ENCODE measurements at places on chromosomes 11 and 22.

GRCh38 chr11:72233773-72234513 is 9.4 kb downstream of the INPPL1 start:
- no peak for DNase-seq

GRCh38 chr22:41770715-41771468 is 29.6 kb upstream of the CCDC134 start:
- no peak for DNase-seq

- no peak for DNase-seq
These were observed 728.2 kb upstream of the ANO5 start for GRCh38 chr11:21464601-21465193.

DNA sequence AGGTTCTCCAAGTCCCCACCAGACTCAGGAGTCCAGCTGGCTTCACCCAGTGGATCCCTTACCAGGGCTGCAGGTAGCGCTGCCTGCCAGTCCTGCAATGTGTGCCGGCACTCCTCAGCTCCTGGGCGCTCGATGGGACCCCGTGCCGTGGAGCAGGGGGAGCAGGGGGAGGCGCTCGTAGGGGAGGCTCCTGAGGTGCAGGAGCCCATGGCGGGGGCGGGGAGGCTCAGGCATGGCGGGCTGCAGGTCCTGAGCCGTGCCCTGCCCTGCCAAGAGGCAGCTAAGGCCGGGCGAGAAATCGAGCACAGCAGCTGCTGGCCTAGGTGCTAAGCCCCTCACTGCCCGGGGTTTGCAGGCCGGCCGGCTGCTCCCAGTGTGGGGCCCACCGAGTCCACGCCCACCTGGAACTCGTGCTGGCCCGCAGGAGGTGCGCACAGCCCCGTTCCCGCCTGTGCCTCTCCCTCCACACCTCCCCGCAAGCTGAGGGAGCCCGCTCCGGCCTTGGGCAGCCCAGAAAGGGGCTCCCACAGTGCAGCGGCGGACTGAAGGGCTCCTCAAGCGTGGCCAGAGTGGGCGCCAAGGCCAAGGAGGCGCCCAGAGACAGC is 792.9 kb upstream of the CCDC179 start:
- no peak for DNase-seq

- DNase-seq: no peak
These were observed 62.5 kb upstream of the GAL start for GRCh38 chr11:68621826-68622225.

- DNase-seq: no peak
These were observed 155.7 kb downstream of the CEP164 start for GRCh38 chr11:117483372-117483771.

- DNase-seq: no peak
These were observed 53.9 kb upstream of the RCE1 start for GRCh38 chr11:66789097-66789890.

GRCh38 chr11:131584785-131585592 is 214.6 kb downstream of the NTM start:
- no peak for DNase-seq

DNA sequence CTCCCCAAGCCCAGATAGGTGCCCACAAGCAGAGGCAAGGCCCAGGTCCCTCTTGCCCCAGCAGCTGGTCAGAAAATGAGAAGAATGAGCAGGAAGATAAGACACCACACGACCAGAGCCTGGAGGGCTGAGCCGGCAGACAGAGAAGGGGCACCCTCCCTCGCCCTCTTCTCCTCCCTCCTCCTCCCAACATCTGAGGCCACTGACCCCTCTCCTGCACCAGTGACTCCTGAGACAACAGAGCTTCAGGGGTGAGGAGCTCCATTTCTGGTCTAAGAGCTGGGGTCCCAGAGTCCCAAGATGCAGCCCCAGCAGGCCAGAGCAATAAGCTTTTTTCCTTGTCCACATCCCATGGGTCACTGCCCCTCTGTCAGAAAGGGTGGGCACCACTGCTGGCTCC is 159.2 kb downstream of the TRIM29 start:
- DNase-seq: no peak

GRCh38 chr11:30683176-30683575 is 97.0 kb upstream of the MPPED2 start:
- DNase-seq: no peak

GRCh38 chr11:113447621-113448315 is 27.4 kb downstream of the DRD2 start:
- DNase-seq: no peak

- DNase-seq: no peak
These were observed 179.1 kb upstream of the ISX start for GRCh38 chr22:34886812-34887211.

- no peak for DNase-seq
These were observed 5.5 kb upstream of the PGM2L1 start for GRCh38 chr11:74403607-74404321.

- no peak for DNase-seq
These were observed at the start of gene KLHL22 for GRCh38 chr22:20494978-20495860. Gene KLHL22, minus strand, starts transcription at chr22:20495795. Its CDS starts 6,584 bp downstream, at chr22:20489211.

GRCh38 chr22:21697880-21698279 is 32.1 kb downstream of the PPIL2 start:
- DNase-seq: no peak

DNA sequence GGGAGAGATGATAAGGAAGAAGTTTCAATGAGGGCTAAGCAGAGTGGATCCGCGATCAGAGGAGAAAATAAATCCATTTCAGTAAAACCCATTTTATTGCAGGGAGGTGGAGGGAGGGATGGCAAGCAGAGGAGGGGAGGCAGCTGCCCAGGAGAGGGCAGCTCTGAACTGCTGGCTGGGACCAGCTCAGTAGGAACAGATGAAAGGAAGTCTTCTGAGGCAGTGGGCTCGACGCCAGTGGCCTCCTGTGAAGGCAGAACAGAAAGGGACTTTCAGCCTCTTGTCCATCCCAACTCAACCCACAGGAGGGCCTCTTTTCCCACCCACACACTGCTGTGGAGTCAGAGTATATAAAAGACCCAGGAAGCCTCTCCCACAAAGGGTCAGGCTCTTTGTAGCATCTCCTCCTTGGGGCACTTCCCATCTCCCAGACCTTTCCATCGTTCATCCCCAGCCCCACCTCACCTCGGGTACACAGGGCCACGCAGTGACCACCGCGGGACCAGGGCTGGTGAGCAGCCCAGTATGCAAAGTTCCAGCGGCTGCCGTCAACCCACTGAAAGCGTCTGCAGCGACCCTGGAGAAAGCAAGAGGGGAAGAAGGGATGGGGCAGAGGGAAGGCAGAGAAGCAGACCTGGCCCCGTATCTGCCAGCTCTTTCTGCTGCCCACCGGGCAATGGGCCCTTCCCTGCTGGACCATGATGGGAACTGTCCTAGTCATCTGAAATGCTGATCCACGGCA is 3.0 kb downstream of the PRG2 start:
- no peak for DNase-seq

DNA sequence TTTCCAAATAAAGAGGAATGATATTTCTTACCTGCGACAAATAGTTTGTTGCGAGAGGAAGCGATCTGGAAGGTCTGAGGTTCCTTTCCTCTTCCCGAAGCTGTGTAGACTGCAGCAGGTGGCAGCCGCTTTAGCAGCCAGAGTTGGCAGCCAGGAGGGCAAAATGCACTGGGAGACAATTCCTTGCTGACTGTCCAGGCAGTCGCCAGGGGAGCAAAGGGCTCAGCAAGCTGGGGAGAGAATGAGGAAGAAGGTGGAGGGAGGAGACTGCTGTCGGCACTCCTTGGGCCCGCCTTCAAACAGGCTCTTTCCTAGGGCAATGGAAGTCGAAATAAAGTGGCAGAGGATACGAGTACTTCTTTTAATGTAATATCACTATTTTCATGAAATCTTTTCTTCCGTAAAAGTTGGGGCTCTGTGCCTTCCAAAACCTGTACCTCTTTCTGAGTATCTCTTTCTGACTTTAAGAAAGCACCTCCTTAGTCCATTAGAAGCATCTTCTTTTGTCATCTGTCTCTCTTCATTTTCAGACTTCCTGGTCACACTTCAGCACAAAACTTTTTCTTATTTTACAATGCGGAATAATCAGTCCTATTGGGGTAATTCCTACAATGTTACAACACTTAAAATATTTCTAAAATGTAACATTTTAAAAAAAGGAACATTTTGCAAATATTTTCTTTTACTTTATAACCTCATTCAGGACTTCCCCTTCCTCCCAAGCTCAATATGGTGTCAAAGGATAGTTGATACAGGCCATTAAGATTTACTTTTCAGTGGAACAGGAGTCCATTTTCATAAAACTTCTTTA is at the start of gene IL18:
Gene IL18 (minus strand): TSS at position 220 of the 811 bp plus-strand sequence. CDS start 9,041 bp downstream, outside the sequence.
- no peak for DNase-seq

DNA sequence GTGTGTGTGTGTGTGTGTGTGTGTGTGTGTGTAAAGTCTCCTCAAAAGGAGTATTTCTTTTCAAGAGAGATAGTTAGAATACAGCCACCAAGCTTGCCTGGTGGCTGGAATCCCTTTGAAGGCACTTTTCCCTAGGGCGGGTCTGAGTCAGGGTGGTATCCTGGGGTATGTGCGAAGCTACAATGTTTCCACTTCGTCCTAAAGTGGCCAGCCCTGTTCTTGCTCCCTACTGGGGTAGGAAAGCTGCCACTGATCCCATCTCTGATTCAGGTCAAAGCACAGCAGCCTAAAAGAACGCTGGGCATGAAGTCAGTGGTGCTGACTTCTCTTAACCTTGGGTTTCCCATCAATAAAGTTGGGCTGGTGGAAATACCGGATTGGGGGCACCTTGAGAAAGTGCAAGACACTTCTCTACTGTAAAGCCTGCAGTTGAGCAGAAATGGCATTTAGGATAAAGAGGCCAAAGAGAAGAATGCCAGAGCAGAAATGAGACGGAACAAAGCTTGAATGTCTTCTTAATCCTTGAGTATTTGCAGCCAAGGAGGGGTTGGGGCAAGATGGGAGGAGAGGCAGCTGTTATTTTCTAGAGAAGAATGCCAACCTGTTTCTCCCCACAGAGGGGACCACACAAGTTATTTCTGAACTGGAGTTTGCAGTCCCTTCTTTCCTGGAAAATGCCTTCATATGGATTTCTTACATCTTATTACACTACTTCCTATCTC is 35.3 kb downstream of the ZNRF3 start:
- DNase-seq: no peak

- DNase-seq: no peak
These were observed 26.6 kb downstream of the MAFF start for GRCh38 chr22:38228326-38228872.

DNA sequence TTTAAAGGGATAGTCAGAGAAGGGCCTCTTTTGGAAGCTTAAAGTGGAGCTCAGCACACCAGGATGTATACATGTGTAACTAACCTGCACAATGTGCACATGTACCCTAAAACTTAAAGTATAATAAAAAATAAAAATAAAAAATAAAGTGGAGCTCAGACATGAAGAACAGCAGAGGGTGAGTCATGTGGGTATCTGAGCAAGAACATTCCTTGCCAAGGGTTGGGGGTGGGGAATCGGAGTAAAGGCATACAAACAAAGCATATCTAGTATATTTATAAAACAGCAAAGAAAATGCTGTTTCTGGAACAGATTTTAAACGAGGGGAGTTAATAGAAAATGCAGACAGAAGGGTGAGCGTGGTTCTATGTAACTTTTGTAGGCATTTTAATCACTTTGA is 562.6 kb upstream of the ANO3 start:
- DNase-seq: no peak

GRCh38 chr11:78319453-78319955 is 98.1 kb downstream of the GAB2 start:
- DNase-seq: no peak

GRCh38 chr11:16604794-16605388 is 133.6 kb upstream of the C11orf58 start:
- DNase-seq: no peak

- DNase-seq: no peak
These were observed 397.9 kb upstream of the NARS2 start for GRCh38 chr11:78972590-78972989.

DNA sequence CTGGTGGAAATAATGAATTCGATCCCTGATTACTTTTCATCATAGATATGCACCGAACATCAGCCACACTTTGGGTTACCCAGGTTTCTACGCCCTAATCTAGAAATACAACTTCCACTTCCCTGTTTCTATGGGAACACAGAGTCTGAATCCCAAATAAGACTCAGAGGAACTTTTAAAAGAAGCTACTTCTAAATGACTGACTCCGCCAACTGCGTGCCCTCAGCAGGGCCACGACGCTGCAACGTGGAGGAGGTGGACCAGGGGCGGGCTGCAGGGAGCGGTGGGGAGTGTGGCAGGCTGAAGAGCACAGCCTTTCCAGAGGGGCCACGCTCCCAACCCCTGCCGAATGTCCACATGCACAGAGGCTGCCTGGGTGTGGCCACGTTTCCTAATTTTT is 304.0 kb downstream of the SHANK2 start:
- no peak for DNase-seq

GRCh38 chr22:23911318-23911980 is 17.3 kb downstream of the MIF start:
- DNase-seq: no peak

DNA sequence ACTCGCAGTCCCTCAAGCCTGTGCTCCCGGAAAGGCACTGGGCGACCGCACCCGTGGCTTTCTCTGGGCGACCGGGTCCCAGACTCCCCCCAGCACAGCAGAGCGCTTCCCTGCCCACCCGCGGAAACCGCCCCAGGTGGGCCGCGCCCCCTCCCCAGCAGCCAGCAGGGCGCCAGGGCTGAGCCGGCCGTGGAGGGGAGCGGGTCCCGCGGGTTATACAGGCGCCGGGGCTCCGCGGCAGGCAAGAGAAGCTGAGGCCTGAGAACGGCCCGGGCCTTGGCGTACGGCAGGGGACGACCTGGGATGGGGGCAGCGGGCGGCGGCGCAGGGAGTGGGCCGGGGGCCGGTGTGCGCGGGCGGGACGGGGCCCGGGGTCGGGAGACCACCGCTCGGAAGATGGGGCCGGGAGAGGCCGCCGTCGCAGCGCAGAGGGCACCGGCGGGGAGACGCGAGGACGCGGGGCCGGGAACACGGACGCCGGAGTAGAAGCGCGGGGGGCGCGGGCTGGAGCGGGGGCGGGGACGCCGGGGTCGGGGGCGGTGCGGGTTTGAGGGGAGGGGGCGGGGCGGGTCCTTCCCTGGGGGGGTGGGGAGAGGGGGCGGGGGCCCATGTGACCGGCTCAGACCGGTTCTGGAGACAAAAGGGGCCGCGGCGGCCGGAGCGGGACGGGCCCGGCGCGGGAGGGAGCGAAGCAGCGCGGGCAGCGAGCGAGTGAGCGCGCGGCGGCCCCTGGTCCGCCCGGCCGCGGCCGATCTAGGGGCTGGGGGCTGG is at the start of gene MDK:
Gene MDK (plus strand): TSS at position 622 of the 771 bp plus-strand sequence. CDS start 389 bp downstream, outside the sequence.
- DNase-seq: no peak
